ENCODE measurements at places on chromosomes 5 and 9.

DNA sequence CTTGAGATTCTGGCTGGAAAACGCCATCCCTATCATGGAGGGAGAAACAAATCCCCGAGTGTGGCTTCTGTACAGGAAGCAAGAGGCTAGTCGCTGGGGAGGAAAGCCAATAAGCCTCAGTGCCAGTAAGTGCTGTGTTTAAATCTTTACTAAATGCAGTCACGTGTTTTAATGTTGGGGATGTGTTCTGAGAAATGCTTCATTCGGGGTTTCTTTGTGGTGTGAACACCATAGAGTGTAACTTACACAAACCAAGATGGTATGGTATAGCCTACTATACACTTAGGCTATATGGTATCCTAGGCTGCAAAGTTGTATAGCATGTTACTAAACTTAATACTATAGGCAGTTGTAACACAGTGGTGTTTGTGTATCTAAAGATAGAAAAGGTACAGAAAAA, 94.7 kb downstream of the GCNT1 start:
- DNase-seq = no peak

GRCh38 chr5:74394916-74395880, 245.3 kb downstream of the ENC1 start:
- no peak for DNase-seq

DNA sequence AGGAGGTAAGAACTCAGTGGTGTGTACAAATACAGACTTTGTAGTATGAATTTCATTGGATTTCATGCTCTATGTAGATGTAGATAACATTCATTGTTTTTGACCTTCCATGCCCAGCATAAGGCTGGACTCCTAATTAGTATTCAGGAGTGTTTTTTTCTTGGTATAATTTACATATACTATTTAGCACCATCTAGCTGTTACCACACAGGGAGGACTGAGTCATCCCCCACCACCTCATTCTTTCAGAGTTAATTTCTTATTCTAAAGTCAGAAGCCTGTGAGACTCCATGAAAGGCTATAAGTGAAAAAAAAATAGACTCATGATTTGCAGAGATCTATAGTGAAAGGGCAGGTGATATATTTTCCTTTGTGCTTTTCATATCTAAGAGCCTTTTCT, 555.0 kb downstream of the PRR16 start:
- DNase-seq = no peak

DNA sequence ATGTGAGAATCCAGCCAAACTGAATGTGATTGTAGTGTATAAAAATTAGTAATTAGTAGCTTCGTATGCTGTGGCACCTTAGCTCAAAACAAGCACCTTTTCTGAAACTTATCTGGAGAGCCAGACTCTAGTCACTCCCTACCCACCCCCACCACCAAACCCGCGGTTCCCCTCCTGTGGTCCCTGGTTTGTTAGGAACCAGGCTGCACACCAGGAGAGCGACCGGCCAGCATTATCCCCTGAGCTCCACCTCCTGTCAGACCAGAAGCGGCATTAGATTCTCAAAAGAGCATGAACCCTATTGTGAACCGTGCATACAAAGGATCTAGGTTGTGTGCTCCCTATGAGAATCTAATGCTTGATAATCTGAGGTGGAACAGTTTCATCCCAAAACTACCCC, 498.6 kb downstream of the CHSY3 start:
- DNase-seq = no peak

DNA sequence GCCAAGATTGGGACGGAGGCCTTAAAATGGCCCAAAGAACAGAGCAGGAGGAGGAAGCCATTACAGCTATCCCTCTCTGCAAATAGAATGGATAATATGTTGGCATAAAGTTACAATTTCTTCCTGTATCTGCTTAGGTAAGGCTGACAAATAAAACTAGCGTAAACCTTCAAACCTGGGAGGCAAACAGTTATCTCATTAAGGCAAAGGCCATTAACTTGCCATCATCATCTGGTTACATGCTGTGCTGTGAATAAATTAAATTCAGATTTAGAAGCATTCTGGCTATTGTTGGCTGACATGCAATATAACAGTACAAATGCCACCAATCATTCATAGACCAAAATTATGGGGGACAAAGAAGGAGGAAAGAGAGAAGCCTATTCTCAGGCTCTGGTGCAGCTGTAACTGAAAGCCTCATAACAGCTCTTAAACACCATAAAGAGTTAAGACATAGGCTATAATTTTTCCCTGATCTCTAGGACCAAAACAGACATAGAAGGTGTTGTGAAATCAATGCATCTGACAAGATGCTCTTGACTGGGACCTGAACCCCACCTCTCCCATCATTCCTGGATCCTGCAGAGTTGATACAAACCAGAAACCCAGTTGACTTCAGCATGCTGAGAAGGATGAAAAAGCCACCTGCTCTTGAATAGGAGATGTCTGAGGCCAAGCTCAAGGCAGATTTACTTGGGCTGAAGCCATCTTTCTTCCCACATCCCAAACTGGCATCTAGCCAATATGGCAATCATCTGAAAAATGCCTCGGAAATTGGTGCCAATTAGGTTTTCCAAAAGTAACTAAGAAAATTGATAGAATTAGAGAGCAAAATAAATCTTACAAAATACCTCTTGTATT, 62.5 kb downstream of the PLCXD3 start:
- no peak for DNase-seq

DNA sequence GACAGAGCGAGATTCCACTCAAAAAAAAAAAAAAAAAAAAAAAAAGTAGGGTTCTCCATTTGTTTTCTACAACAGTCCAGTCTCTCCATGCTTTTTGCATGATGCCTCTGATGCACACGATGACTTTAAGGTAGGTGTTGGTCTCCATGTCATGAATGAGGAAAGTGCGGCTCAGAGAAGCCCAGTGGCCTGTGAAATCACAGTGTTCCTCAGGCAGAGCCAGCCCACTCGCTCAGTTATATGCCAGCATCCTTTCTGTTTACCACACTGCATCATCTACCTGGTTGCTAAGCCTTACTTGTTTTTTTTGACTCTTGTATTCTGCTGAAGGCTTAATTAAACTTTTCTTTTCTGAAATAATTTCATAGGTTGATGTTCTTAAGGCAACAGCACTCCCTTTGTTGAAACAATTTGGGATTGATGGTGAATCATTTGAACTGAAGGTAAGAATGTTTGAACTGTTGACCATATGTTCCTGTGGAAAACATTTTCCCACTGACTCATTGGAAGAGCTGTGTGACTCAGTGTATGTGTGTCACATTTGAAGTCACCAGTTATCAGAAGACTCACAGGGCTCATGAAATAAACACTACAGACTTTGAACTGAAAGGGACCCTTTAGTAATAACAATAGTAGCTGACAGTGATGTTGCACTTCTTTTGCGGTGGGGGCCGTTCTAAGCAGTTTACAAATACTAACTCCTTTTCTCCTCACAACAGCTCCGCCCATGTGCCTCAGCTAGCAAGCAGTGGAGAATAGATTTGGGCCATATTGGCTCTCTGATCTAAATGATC, 40.2 kb downstream of the RCL1 start:
- no peak for DNase-seq

GRCh38 chr9:18542837-18543405, 69.0 kb downstream of the ADAMTSL1 start:
- no peak for DNase-seq

GRCh38 chr5:98777295-98777694, 3.8 kb downstream of the RGMB start:
- DNase-seq = no peak

GRCh38 chr5:116674881-116675625, 100.4 kb upstream of the SEMA6A start:
- DNase-seq = no peak

GRCh38 chr5:122845229-122846050, at the start of gene SNX24:
SNX24 (plus strand) TSS chr5:122845613; CDS start chr5:122845634, 21 bp downstream.
- DNase-seq = peak; percentile 43

DNA sequence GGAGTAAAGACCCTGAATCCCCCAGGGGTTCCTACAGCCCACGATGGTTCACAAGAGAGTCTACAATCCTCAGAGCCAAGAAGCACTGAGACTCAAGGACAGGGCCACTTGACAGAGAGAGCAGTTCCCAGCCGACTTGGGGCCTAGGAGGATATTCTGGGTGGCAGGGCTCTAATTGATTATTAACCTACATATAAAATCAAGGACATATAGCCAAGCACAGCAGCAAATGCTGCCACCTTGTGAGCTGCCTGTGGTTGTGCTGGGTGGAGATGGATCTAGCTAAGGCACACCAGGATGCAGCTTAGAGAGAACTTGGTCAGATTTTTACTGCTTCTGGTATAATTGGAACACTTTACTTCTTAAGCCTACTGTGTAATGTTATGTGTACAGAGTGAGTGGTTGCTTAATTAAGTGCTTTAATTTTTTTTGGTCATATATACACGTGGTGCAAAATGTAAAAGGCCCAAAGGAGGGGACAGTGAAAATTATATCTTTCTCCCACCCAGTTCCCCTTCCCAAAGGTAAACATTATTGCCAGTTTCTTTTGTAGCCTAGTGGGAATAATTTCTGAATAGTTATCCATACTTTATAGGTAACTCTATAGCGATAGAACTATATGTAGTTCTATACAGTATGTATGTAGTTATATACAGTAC, 78.8 kb downstream of the F2RL2 start:
- DNase-seq = no peak

- no peak for DNase-seq
Measured at GRCh38 chr5:176529741-176530141, 7.5 kb downstream of the RNF44 start.

DNA sequence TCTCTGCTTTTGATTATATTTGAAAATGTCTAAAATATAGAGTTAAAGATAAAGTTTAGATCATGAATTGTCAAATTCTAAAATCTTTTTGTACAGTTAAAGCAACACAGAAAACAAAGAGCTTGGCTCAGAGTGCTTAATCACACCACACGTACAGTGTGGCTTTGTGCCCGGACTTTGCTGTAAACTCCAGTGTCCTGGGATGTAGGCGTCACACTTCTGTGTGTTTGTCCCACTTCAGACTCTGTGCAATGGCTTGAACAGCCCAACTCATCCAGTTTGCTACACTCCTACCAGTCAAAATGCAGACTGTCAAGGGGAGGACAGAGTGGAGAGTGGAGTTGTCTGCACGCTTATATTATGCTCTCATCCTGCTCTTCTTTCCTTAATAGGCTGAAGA, 45.3 kb downstream of the SMARCA2 start:
- DNase-seq = no peak

DNA sequence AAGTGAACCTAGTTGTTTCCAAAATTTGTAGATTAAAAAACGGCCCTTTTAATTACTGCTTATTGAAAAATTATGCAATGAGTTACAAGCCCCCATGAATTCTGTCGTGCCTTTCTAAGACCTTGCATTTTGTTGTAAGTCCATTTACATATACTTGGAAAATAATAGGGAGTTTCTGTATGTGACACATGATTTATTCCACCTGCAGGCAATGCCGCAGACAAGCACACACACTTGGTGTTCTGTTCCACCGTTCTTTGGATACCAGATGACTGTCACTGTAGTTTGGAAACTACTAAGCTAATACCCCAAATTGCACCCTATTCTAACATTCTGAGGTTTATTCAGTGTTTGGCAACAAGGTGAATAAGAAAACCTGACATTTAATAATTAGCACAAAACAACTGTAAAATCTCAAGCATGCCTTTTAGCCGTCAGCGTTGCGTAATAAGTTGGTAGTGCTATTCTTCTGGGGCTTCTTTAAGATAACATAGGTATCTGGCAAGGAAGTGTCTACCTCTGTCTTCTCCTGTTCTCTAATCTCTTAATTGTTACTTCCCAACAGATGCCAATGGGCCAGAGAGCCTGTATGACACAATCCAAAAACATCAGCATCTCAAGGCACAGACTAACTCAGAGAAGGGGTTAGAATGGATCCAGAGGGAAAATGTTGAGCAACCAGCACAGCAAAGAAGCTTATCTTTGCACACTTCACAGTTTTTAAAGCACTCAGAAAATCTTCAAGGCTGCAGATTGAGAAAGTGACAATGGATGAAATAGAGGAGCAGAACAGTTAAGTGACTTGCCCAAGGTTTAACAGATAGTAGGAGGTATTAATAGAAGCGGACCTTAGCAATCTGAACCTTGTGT, 48.2 kb upstream of the DPYSL3 start:
- no peak for DNase-seq

DNA sequence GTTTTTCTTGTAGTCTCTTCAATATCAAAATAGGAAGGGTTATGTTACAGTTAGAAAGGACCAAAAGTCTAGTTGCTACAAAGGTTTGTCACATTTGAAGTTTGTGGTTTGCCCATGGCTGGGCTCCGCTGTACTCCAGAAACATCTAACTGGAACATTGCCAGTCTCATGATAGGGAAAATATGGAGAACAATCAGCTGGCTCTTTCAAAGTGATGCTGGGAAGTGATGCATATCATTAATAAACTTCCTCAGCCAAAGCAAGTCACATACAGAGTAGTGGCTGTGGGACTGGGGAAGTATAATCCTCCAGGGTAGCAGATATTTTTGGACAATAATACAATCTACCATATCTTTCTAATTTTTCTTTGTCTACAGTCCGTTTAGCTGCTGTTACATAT, 8.8 kb downstream of the BTF3 start:
- no peak for DNase-seq

DNA sequence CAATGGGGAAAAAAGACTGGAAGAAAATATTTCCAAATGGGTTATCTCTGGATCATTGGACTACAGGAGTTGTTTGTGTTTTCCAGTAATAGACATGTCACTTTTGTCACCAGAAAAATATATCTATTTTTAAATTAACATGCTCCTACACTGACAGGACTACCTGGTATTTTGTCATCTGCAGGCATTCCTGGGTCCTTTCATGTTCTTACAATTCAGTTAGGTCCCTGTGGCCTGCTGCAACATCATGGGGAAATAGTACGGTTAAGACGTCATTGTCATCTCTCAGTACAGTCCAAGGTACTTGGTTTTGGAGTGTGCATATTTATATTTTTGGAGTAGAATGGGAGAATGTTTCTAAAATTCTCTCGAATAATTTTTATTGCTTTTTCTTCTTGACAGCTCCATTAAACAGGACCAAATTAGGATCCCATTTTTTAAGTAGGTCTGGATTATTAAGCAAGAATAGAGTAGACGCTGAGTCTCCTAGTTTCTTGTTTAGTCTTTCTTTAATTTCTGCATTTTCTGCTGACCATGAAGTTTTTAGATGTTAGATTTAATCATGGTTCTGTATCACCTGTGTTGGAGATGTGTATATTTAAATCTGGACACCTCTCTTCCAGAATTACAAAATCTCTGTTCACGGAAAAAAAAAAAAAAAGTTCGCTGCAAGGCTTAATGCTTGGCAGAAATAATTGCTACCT, 46.9 kb downstream of the SLC22A5 start:
- no peak for DNase-seq

DNA sequence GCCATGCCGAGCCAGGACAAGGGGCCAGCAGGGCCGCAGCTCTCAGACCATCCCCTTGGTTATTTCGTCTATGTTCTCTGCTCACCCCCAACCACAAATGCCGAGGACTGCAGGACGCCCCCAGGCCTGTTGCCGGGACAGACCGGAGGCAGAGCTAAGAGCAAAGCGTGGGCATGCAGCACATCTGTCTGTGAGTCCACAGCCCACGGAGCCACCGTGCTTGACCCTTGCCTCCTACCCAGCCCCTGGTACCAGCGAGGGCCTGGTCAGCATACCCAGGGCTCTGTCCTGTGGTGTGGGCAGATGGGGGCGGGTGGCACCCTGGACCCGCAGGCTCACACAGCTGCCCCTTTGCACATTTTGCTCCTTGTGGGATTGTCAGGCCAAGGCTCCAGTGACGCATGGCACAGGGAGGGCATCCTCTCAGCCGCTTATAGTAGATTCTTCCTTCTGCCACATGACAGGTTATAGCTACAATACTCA, 4.7 kb downstream of the BRD3 start:
- no peak for DNase-seq

Data from mesothelial cell of epicardium (in vitro differentiated cells).